ENCODE measurements at places on chromosomes 3 and 15.

- DNase-seq = no peak
These were observed 60.5 kb downstream of the SENP2 start for GRCh38 chr3:185646382-185647133.

DNA sequence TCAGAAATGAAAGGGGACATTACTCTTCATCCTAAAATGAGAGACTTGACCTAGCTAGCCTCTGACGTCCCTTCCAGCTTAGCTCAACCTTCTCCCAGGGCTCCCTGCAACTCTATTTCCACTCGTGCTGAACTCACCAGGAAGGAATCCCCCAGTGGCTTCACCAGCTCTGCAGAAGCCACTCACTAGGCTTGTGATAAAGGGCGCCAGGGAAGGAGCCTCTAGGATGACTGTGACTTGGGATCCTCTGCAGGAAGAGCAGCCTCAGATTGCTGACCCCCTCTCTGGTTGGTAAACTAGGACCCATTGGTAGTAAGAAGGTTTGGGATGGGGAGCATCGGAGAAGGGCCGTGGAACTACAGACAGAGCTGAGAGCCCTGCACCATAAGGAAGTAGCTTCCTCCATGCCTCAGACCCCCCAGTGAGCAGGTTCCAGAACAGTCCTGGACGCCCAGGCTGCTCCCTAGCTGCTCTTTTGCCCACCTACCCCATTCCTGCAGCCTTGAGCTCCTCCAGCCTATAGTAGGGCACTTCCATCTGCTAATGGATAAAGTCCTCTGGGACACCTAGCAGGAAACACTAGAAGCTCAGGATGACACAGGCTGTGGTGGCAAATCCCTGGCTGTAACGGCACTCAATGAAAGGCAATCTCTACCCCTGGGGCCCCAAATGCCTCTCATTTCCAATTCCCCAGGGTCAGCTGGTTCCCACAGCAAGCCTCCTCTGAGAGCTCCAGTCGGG is 26.0 kb downstream of the PLA2G4F start:
- DNase-seq = no peak

DNA sequence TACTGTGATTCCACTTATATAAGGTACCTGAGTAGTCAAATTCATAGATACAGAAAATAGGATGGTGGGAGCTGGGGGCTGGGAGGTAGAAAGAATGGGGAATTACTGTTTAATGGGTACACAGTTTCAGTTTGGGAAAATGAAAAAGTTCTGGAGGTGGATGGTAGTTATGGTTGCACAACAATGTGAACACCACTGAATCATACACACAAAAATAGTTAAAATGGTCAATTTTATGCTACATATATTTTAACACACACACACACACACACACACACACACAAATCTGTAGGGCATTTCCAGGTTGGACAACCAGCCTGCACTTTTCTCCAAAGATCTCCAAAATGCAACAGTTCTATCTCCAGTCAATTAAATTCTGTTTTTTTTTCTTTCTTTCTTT is 1.4 kb downstream of the CCDC32 start:
- DNase-seq = no peak

GRCh38 chr3:77342027-77342426 is 302.1 kb downstream of the ROBO2 start:
- DNase-seq = no peak

GRCh38 chr3:8845641-8846040 is 76.2 kb upstream of the OXTR start:
- no peak for DNase-seq

- no peak for DNase-seq
These were observed 286.0 kb upstream of the ZPLD1 start for GRCh38 chr3:102148598-102149337.

- DNase-seq = no peak
These were observed 28.9 kb downstream of the ITGB5 start for GRCh38 chr3:124858275-124858674.

DNA sequence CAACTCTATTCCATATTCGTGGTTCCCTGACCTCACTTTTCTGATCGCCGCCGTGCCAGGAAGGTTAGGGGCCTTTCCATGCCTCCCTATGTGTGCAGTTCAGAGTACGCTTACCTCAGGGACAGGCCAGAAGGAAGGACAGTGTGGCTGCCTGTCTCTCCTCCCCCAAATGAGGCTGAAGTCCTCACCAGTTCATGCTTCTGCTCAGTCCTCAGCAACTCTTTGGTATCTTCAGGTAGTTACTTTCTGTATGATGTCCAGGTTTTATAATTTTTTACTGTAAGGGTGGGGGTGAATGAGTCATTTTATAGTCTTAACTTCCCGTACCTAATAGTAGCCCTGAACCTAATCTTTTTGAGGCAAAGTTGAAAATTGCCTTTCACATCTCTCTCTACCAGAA is 98.7 kb downstream of the VPS8 start:
- DNase-seq = no peak

DNA sequence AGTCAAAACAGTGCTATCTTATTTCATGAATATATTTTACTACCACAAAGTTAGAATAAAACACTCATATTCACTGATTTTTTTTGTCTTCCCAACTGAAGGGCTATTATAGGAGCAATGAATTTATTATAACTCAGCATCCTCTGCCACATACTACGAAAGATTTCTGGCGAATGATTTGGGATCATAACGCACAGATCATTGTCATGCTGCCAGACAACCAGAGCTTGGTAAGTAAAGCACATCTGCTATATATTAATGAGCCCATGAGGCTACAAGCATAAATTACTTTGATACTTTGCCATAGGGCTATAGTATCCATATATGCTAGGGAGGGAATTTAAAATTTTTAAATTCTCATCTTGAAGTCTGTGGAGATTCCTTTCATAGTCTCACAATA is 95.9 kb downstream of the FEZF2 start:
- DNase-seq = no peak

DNA sequence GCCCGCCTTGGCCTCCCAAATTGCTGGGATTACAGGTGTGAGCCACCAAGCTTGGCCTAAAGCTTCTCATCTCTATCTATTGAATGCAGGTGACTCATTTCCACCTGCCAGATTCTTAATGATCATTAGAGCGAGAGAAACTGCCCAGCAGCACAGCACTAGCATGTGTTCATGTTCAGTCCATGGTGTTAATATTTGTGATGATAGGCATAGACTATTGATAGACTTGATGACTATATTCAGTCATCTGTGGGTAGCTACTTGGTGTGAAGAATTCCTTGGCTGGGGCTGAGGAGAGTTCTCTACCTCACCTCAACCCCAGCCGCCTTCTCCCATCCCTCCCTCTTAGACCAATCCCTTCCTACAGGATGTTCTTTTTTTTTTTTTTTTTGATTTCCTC is 60.0 kb downstream of the ST6GAL1 start:
- DNase-seq = no peak

GRCh38 chr3:115658032-115658336 is 34.7 kb downstream of the GAP43 start:
- no peak for DNase-seq

- DNase-seq = no peak
These were observed 17.3 kb downstream of the IGF2BP2 start for GRCh38 chr3:185807445-185808068.

GRCh38 chr15:70251246-70251990 is 153.7 kb upstream of the TLE3 start:
- no peak for DNase-seq

DNA sequence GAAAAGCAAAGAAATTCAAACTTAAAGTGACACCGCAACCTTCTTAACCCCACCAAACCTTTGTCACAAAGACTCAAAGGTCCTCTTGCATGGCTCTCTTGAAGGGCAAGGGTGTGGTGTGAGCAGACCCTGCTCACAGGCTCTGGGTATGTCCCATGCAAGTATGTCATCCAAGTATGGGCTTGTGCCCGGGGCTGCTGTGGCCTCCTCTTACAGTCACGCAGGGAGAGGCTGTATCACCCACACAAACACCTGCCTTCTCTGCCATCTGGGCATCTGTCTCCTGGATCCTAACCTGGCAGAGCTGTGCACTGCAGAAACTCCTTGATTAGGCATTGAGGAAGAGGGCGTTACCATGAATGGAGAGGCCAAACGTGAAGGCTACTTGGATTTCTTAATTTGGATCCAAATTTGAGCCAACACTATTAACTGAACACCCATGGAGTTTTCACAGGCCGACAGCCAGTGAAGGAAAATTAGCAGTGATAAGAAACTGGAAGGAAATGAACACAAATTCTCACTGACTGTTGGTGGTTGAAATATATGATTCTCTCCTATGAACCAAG is 146.6 kb downstream of the DUT start:
- no peak for DNase-seq

DNA sequence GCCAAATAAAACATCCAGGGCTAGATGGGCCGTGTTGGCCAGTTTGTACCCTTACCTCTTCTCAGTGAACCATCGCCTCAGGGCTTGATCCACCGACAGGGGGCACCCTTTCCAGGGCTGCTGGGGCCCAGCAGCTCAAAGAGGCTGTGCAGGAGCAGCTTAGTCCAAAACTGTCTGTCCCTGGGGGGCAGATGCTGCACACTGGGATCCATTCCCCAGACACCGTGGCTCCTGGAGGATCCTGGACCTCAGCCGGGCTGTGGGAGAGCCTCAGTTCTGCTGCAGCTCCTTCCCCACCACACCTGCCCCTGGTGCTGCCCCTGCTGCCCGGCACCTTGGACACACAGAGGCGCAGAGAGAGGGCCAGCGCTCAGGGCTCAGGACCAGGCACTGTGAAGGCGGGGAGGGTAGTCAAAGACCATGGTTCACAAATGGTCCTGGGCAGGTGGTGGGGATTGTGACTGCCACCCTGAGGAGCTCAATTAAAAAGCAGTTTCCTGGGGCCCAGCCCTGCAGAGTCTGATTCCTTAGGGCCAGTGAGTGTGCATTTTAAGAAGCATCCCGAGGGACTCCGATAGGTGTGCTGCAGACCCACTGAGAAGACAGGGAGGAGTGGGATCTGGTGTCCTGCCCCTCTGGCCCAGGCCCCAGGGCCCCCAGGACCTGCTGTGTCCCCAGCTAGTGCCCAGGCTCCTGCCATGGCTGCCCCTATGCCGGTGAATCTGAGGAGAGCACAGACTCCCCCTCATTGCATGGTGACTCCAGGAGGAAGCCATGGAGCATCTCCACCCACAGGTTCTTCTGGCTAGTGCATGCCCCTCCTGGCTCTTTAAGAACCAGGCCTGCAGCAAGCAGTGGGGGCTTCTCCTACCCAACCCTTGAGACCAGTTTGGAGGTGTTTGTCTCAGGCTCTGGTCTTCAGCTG is 86.5 kb upstream of the PRR20G start:
- DNase-seq = no peak

- DNase-seq = no peak
These were observed 30.9 kb upstream of the POLR2M start for GRCh38 chr15:57675481-57676181.

GRCh38 chr3:159721324-159721723 is 267.3 kb upstream of the IL12A start:
- no peak for DNase-seq

DNA sequence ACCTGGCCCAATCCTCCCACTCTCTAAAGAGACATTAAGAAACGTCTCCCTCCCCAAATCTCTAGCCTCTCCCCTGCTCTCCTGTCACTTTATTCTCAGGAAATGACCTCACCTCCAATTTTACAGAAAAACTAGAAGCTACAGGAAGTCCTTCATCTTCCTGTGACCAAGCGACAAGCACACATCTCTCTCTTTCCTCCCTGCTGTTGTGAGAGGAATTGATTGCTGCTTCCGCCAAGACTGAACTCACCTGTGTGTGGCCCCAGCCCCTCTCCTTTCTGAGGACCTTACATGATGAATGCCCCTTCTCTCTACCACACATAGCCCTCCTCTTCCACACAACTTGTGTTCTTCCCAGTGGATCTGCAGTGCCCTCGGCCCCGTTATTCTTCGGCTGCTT is 18.2 kb downstream of the DNAJB8 start:
- DNase-seq = no peak

DNA sequence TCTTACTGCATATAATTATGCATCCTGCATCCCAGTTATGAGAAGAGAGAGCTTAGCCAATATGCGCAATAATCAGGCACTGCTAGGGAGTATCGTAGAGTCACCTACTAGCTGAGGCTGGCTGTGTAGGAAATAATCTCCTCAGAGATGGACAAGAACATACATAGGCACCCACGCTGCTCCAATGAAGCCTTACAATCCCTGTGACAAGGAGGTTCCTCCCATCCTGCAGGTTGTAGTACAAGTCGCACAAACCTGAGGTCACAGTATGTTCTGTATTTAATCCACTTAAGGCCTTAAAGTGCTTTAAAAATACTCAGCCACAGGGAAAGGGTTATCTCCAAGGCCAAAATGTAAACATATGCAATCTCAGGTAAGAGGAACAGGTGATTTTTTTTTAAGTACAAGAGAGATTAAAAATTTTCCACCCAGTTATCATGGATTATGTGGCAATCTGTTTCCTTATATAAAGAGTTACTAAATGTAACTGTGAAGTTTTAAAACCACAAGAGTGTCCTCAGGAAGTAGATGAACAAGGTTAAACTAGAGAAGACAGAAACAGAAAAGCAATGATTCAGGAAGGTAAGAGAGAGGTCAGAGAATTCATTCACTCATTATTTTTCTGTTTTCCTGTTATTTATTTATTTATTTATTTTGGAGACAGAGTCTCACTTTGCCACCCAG is 7.5 kb upstream of the COLQ start:
- no peak for DNase-seq

DNA sequence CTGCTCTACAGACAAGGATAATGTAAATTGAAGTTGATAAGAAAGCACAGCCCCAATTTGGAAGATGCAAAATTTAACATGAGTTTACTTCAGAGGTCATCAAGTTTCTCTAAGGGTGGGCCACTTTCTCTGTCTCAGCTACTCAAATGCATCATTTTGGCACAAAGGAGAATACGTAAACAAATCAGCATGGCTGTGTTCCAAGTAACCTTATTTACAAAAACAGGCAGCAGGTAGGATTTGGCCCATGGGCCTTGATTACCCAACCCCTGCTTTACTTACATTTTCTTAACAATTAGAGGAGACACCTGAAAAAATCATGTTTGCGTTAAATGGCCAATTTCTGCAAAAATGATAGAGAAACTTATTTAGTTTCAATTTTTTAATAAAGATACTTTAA is 181.7 kb downstream of the GBE1 start:
- no peak for DNase-seq

DNA sequence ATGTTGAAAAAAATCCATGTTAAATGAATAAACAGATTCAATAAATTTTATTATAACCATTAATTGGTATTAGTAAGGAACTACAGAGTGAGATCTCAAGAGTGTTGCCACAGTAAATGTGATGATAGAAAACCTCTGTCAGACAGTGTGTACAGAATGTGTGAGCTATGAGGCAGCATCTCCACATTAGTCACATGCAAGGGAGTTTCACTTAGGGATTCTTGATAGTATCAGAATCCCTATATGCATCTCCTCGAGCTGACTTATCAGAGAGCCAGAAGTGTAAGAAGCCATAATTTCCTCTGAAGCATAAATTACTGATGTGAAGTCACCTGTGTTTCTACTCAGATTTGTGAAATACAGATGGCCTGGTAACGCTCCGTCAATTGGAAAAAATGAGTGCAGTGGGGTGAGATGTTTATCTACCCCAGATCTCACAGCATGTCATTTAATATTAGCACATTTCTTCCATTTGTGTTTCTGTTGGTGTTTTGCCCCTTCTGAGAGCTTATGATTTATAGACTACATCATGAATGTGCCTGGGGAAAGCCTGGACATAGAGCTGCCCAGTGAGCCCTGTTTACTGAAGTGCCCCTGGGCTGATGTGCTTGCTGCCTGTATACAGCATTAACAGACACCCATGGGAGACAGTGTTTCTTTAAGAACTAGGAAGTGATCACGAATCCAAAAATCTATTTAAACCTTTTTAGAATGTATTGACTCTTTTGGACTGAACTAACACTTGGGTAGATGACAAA is 262.4 kb downstream of the CPNE4 start:
- no peak for DNase-seq

- no peak for DNase-seq
These were observed 41.9 kb upstream of the MITF start for GRCh38 chr3:69697381-69697780.

All from GM04504 (cell line).